ENCODE measurements at places on chromosomes 5 and 9.

GRCh38 chr5:173012882-173013281 is 29.3 kb downstream of the ATP6V0E1 start:
- no peak for DNase-seq

DNA sequence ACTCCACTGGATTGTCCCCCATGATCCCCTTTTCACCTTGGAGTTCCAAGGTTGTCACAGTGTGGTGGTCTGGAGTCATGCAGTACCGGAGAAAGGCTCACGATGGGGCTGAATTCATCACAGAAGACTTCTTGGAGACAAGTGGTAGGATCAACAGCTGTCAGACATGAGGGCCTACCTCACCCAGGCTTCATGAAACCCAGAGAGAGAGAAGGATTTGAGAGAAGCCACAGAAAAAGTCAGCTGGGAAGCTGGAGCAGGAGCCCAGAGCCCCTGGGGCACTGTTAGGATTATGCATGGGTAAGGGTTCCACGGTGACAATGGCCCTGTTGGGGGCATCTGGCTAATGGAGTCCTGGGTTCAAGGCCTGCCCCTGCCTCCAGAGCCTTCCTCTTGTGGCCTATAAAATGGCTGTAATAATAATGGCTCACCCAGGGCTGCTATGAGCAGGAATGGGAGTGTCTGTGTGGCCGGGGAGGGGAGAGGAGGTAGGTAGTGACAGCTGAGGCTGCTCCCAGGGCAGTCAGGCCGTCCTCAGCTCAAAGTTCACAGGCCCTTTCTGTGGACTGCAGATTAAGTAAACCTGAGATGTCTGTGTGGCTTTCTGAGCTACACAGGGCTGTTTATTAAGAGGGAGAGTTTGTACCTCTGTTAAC is 910 bp downstream of the TRIM14 start:
- no peak for DNase-seq

DNA sequence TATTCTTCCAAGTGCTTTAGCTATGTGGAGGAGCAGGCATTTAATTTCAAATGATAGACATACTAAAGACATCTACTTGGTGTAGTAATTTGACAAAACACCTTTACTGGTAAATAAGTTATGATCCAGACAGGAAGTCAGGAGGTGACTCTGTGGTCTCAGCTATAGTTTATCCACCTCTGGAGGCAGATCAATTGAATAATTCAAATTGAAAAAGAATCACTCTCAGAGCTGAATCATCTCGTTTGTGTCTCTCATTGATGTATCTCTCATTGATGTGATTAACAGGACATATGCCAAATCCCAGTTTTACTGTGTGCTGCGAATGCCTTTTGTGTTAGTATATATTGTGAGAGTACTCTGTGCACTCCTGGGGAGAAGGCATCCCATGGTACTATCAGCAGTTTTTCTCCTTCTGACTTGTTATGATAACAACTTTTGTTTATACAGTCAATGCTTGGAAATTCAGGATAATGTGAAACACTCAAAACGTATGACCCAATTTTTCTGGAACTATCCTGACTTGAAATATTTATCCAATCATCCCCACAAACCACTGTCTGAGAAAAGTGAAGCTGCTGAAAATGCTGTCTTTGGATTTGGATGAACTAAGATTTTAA is 48.5 kb upstream of the DAB2 start:
- DNase-seq: no peak

DNA sequence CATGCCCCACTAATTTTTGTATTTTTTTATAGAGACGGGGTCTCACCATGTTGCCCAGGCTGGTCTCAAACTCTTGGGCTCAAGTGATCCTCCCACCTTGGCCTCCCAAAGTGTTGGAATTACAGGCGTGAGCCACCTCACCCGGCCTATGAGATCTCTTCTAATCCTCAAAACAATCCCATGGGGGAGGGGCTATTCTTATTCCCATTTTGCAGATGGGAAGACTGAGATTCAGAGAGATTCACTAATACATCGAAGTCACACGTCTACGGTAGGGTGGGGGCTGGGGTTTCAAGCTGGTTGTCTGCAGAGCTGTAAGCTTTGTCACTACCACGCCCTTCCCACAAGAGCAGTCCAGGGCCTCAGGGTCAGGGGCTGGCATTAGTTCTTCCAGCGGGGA is 14.0 kb upstream of the NTNG2 start:
- DNase-seq: no peak

DNA sequence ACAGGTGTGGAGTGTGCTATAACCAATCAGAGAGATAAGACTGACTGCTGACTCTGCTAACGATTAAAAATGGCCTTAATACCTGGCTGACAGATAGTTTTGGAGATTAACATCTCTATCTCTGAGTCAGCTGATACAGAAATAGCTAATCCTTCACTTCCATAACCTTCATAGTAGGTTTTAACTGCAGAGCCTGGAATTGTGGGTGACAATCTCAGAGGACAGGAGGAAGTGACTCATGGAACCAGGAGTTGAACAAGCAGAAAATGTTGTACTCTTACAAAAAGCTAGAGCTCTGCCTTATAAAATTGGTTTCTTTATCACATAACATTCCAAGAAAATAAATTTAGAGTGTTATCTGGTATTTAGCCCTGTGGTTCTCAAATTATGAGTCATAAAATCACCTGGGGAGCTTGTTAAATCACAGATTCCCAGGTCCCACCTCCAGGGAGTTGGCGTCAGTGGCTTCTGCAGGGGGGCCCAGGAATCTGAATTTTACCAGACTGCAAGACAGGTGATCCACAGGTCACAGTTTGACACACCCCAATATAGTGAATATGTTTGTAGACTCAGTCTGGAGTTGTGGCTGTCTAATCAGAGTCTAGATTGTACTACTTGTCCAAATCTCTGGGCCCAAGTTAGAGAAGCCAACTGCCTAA is 44.4 kb upstream of the AFAP1L1 start:
- DNase-seq: no peak

DNA sequence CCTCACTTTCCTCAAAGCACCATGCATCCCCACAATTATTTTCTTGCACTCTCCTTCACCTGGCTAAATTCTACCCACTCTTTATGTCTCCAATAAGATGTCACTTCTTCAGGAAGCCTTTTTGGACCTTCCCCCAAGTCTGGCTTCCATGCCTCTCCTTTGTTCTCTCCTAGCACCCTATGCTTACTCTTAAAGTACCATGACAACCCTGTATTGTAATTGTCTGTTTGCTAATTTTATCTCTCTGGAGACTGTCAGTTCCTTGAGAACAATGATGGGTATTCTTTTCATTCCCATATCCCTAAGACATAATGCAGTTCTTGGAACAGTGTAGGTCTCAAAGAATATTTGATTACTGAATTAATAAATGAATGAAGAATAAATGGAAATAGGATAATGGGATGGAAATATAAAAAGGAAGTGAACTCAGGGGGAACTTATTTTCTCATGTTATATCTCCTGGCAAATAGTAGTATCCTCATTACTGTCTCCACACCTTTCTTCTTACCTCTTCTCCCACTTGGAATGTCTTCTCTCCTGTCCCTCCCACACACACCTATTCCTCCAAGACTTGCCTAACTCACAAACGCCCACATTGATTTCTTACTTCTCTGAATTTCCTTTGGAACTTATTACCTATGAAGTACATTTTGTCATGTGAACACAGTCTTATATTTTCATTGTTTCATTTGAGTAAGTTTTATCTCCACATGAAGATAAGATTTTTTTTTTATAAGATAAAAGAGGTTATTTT is 499.1 kb downstream of the NFIB start:
- DNase-seq: no peak

DNA sequence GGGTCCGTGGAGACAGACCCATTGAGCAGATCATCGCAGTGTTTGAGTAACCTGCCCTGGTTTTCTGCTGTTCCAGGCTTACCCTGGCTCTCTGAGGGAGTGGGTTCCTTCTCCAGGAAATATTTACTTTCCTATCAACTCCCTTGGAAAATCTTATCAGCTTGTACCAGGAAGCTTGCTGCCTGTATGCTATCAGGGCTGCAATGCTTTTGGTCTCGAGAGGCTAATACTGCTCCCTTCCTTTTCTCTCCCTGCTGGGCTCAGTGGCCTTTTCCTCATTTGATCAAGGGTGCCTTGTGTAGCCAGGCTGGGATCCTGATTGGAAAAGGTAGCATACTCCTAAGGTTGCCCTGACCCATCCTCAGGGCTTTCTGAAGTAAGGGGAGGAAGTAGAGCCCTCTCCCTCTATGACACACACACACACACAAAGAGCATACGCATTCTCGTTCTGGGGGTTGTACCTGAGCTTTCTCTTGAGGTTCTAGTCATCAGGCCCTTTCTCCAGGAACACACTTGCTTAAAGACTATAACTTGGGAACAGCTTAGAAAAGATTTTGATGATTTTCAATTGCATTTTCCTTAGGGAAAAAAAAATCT is 41.6 kb downstream of the CYSTM1 start:
- no peak for DNase-seq

DNA sequence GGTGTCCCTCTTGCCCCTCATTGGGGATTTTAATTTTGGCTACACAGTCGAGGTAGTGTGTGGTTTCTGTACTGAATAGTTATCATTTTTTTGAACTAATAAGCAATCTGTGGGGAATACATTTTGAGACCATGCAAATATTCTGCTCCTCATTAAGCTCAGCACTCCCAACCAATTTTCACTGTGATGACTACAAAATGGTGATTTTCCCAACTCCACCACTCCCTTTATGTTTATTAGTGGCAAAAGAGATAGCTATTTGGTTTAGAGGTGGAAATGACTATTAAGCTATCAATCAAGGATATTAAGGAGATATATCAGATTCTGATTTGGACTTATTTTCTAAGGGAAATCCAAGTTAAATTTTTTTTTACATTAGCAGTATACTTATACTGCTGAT is 62.9 kb downstream of the FOCAD start:
- DNase-seq: no peak

DNA sequence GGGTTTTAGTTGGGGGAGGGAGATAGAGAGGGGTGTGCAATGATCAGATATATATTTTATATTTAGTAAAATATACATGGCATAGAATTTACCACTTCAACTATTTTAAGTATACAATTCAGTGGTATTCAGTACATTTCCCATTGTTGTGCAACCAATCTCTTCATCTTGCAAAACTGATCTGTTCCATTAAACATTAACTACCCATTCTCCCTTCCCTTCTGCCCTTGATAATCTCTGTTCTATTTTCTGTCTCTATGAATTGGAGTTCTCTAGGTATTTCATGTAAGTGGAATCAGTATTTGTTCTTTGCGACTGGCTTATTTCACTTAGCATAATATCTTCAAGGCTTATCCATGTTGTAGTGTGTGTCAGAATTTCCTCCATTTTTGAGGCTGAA is 38.6 kb downstream of the TGFBI start:
- no peak for DNase-seq

DNA sequence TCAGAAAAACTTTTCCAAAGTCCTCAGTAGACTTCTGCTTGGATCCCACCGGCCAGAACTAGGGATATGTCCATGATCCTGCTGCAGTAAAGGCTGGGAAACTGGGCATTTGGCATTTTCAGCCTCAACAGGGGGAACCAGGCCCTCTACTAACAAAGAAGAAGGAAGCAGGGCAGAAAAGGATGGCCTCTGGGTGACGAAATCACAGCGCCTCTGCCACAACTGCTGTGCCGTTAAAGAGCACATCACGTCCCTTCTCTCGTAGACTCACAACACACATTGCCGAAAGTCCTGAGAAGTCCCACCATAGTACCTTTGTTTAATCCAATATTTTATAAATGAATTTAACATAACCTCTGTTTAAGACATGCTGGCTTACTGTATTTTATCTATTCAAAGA is 10.4 kb upstream of the AFAP1L1 start:
- no peak for DNase-seq

DNA sequence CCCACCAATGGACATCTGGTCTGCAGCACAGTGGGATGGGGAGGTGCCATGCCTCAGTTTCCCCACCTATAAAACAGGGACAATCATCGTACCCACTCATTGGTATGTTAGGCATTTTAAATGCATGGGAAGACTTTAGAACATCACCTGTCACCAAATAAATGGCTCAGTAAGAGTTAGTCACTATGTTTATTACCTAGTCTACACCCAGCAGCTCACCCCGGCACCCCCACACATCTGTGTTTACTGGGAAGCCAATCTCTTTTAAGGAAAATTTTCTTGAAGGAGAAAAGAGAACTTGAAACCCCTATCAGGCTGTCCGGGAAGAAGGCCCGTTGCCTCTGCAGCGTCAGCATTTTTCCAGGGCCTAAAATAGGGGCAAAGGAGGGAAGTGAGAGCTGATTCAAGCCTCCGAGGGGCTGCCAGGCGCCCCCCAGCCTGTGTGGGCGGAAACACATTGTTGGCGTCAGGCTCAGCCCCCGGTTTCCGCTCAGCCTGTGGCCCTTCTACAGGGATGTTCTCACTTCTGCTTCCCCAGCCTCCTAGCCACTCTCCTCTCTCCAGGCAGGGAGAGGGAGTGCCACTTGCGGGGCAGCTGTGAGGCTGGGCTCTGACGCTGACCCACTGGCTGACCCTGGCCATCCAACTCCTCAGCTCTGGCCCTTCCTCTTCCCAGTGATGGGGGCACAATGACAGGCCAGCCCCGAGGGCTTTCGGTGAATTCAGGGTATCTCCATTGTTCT is 4.6 kb downstream of the CSF1R start:
- no peak for DNase-seq

DNA sequence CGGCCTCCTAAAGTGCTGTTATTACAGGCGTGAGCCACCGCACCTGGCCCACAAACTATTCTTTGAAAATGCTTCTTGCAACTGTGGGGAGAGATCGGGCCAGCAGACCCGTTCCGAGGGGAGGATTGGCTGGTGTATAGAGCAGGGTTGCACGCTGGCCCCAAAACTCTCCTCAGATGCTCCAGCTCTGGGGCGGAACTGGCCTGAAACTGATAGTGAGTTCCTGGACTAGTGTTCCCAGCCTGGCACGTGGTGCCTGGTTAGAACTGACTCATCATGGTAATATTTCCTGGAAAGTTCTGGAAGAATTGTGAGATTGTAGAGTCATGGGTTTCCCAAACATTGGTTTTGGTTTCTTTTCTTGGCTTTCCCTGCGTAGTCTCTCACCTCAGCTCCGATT is 120.5 kb downstream of the FBXL7 start:
- no peak for DNase-seq

- no peak for DNase-seq
Observed at GRCh38 chr9:76906647-76906975, 697 bp upstream of the PRUNE2 start.

- no peak for DNase-seq
Observed at GRCh38 chr9:117253261-117253660, 161.6 kb downstream of the ASTN2 start.

DNA sequence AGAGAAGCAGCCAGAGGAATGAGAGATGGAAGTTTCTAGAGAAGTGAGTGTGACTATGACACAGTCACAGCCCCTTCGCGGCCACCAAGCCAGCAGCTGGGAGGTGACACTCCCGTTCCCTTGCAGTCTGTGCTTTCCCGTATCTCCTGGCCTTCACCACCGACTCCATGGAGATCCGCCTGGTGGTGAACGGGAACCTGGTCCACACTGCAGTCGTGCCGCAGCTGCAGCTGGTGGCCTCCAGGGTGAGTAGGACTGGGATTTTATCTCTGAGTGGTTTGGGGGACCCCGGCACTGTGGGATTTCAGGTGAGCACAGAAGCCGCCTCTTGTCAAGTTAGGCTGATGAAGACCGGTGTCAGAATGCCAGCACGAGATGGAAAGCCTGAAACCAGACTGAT is 12.1 kb upstream of the SLC2A8 start:
- no peak for DNase-seq

- DNase-seq: no peak
Observed at GRCh38 chr5:106675687-106676086, 995.0 kb downstream of the EFNA5 start.

Measured in T-helper 1 cell (primary cell).